ENCODE measurements at places on chromosomes 2 and 18.

- no peak for DNase-seq
These were observed 1.8 kb downstream of the WNT10A start for GRCh38 chr2:218882461-218882816.

GRCh38 chr2:84788027-84788426 lies 92.9 kb downstream of the TRABD2A start:
- DNase-seq = no peak

DNA sequence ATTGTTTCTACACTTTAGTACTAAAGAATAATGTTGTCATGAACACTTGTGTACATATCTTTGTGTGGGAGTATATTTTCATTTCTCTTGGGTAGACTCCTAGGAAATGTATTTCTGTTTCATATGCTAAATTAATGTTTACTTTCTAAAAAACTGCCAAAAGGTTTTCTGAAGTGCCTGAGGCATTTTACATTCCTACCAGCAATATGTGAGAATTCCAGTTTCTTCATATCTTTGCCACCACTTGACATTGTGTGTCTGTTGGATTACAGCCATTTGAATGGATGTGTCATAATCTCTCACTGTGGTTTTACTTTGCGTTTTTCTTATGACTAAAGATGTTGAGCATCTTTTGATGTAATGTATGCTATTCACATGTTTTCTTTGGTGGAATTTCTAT lies 428.2 kb upstream of the KCNH7 start:
- no peak for DNase-seq

- DNase-seq = no peak
These were observed 121.7 kb downstream of the MMADHC start for GRCh38 chr2:149465873-149466272.

- no peak for DNase-seq
These were observed at the start of gene SERPINB10 for GRCh38 chr18:63907664-63908063. TSS of gene SERPINB10 (plus strand) at chr18:63907958. CDS start at chr18:63915511, 7,553 bp downstream.

GRCh38 chr2:194003911-194004310 lies 1653.1 kb upstream of the SLC39A10 start:
- DNase-seq = no peak

DNA sequence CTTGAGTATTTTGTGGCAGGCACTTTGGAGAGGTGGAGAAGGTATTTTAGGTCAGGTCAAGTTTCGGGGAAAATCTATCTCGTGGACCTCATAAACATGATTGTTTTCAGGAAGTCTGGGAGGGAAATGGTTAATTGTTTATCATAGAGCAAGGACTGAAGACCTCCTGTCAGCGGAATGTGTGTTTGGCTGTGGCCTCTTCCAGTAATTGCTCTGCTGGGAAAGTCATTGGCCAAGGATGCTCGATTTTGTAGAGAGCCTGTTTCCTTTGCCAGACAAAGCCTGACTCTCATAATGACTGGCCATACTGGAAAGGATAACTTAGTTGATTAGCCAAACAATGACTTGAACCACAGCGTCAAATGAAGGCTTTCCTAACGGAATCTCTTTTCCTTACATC lies 30.0 kb downstream of the IL1R2 start:
- no peak for DNase-seq

- no peak for DNase-seq
These were observed 587.3 kb downstream of the ARHGAP15 start for GRCh38 chr2:143716522-143716921.

- no peak for DNase-seq
These were observed 74.2 kb downstream of the DOCK10 start for GRCh38 chr2:224968051-224968450.

DNA sequence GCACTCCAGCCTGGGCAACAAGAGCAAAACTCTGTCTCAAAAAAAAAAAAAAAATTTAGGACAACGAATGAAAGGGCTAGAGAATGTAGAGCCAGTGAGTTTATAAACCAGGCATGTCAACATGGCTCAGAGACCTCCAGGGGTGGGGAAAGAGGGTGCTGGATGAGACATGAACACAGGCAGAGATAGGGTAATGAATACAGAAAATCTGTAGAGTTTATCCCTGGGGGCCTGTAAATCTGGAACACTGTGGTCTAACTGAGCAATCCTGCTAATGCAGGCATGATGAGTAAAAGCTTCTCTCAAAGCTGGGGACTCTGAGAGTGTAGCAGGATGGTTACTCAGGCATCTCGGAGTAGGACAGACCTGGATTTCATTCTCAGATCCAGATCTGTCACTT lies 59.2 kb upstream of the IGFBP2 start:
- DNase-seq = no peak

DNA sequence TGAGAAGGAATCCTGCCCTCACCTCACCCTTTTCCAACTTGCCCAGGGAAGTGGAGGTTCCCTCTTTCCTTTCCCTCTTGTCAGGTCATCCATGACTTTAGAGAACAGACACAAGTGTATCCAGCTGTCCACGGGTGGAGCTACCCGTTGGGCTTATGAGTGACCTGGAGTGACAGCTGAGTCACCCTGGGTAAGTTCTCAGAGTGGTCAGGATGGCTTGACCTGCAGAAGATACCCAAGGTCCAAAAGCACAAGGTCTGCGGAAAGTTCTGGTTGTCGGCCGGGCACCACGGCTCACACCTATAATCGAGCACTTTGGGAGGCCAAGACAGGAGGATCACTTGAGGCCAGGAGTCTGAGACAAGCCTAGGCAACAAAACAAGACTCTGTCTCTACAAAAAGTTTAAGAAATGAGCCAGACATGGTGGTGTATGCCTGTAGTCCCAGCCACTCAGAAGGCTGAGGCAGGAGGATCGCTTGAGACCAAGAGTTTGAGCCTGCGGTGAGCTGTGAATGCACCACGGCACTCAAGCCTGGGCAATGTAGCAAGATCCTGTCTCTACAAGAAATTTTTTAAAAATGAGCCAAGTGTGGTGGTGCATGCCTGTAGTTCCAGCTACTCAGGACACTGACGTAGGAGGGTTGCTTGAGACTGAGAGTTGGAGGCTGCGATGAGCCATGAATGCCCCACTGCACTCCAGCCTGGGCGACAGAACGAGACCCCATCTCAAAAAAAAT lies 14.0 kb upstream of the CNDP1 start:
- DNase-seq = no peak

GRCh38 chr18:69397096-69397495 lies 3.6 kb upstream of the DOK6 start:
- no peak for DNase-seq

DNA sequence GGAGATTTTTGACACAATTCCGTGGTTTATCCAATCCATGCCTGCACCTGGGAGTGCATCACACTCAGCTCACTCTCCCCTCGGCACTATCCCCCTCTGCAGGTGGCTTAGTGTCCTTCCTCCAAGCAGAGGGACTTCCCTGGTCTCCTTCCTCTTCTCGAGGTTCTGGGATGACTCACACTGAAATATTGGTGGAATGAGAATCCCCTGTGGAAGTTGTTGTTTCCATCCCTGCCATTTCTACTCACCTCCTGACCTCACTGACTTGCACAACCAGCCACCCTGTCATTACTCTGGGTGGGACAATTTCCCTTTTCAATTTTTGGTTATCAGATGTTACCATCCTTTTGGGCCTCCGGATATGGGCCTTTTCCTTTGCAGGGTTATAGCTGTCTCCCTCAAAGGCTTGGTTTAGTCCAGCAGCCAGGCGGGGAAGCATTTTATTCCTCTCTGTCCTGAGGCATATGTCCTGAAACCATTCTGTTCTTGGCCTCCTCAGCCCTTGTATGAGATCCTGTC lies 59.9 kb downstream of the PTPRM start:
- DNase-seq = no peak

GRCh38 chr2:108612153-108612513 lies 77.9 kb downstream of the LIMS1 start:
- DNase-seq = no peak

- DNase-seq = no peak
These were observed 61.9 kb upstream of the RND3 start for GRCh38 chr2:150549381-150549780.

DNA sequence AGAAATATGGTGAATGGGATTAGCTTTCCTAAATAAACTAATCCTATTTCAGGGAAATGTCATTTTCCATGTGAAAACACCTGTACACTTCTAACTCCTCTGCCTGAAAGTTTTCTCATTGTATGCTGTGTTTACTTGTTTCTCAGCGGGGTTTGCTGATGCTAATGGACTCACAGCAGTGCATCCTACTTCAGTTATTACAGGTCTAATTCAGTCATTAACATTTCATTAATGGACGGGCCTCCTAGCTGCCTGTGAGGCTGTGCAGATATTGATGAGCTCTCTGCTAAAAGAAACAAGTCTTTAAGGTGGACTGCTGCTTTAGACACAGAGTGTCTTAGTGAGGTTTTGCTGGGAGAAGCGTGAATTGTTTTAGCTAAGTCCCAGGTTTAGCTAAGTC lies 1342.0 kb upstream of the ZEB2 start:
- no peak for DNase-seq

DNA sequence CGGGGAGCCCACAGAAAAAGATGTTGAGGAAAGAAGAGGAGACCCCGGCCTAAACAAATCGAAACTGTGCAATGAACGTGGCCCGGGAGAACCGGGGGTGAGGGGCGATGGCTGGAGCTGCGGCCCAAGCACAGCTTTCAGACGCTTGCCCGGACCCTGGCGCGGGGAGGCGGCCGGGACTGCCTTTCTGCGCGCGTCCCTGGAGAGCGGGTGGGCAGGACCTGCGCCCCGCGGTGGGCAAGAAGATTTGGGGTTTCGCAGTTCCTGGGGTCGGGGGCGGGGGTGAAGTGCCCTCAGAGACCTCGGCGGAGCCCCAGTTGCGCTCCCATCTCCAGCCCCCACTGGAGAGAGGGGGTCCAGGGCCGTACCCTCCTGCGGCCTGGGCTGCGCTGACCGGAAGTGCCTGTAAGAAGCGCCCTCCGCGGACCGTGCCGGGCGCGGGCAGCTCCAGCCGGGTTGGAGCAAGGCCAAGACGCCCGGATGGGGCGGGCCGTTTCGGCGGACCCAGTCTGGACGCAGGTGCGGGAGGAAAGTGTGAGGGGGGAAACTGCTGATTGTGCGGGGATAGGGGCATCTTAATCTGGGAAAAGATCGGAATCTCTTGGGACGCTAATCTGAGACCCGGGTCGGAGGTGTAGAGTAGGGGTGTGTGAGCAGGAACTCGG lies 11.6 kb downstream of the EN1 start:
- no peak for DNase-seq

All from stimulated activated naive CD4-positive, alpha-beta T cell (primary cell).